ENCODE measurements at places on chromosomes 13 and 19.

DNA sequence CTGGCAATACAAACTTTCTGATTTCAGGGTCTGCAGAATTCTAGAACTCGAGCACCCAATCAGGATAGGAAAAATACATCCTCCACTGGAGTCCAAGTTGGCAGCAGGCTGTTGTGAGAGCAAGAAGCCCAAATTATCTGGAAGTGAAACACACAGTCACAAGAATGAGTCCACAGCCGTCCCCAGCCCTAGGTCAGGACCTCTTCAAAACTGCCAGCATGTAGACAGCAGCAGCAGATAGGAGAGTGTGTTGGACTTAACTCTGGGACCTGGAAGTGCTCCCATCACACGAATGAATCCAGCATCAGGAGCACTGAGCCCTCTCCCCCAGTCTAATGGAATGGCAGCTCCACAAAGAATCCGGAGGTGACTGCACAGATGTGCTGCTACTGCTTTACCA, 420.7 kb downstream of the OXGR1 start:
- no peak for DNase-seq

- DNase-seq: no peak
Observed at GRCh38 chr13:40158218-40158617, 502.8 kb downstream of the COG6 start.

DNA sequence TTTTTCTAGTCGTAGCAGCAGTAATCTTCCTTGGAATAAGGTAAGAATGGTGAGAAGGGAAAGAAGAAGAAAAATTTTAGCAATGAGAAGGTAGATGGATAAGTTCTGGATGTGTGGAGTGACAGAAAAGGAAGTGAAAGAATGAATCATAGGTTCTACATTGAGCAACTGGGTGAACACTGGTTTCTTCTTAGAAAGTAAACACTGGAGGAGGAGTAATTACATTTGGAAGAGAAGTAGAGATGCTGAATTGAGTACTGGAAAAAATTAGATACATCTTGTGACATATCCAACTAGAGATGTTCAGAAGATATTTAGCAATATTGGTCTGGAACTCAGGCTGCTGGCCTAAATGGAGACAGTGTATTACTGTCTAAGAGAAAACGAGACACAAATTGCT, 148.5 kb downstream of the GPC5 start:
- DNase-seq: no peak

GRCh38 chr19:30857388-30857787, 485.2 kb downstream of the ZNF536 start:
- no peak for DNase-seq

- DNase-seq: no peak
Observed at GRCh38 chr13:110454227-110454859, 107.2 kb downstream of the RAB20 start.

DNA sequence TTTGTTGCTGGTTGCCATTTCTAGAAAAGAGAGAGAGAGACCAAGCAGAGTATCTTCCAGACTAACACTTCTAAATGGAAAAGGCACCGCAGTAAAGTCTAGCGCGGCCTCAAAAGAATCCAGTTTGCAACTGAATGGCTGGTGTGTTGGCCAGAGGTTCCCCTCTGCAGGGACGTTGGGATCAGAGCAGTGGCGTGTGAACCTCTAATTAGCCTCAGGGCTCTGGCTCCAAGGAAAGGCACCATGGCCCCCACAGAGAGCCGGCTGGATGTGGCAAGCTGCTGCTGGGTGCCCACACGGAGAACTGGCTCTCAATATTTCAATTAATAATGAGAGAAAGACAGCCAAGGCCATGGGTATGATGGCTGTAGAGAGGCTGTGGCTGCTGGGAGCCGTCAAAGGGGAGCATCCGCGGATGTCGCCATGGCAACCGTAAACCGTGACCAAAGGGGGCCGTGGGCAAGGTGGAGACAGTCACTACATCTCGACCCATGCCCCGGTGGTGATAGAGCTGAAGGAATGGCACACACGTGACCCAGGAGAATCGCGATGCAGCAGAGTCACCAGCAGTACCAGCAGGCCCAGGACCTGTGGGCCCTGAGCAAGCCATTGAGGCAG, 9.5 kb downstream of the VSTM2B start:
- DNase-seq: no peak

DNA sequence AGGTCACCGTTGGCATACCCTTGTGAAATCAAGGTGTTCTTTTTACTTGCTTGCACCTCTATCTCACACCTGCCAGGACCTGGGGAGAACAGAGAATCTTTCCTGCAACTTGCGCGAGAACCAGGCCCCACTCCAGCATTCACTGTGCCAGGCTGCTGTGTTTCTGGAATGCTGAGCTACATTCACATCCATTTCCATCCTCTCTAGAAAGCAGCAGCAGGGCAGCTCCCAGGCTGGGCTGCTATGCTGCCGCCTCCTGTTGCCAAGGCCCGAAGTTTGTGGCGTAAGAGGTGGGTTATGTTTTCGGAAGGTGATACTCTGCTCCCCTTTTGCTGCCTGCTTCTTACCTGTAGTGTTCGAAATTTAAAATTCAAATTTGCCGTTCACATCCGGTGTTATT, 464.1 kb downstream of the KLF5 start:
- no peak for DNase-seq

DNA sequence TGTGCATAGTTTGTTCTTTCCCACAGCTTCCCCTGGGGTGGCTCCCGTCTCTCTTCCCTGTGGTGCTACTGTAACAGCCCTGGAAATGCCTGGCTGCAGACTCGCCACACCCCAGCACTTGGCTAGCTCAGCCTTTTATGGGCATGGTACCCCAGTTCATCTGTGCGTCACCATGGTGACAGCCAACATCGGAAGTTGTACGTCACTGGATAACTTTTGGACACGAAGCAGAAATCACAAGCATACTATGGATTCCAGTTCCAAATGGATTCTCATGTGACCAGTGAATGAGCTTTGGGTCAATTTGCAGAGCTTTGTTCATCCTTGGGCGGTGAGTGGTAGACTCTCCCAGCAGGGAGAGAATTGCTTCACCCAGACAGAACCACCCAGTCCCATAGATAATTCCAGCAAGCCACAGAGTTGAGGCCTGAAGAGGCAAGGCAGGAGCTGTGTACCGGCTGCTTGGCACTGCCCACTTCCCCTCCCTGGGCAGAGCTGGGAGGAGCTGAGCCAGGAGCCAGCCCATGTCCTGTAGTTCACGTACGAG, 54.4 kb downstream of the COL4A2 start:
- DNase-seq: no peak

GRCh38 chr13:24888291-24888931, 124.4 kb downstream of the RNF17 start:
- no peak for DNase-seq

Measured in CD4-positive, alpha-beta T cell treated with Interleukin-15 for 1 hour (primary cell).